ENCODE measurements at places on chromosomes 3 and 15.

DNA sequence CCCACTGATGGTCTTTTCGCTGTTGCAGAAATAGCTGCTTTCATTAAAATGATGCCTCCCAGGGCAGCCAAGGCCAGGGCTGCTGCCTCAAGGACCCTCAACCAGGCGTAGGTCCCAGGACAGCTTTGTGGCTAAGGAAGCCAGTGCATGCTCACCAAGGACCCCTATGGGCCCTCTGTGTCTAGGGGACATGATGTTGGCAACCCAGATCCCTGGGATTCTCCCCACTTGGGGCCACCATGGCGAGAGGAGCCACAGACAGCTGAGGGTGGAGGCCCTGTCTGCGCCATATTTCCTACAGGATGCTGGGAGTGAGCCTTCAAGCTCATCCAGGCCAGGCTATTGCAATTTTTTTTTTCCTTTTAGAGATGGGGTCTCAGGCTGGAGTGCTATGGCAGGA lies 137.2 kb downstream of the CHSY1 start:
- no peak for DNase-seq

DNA sequence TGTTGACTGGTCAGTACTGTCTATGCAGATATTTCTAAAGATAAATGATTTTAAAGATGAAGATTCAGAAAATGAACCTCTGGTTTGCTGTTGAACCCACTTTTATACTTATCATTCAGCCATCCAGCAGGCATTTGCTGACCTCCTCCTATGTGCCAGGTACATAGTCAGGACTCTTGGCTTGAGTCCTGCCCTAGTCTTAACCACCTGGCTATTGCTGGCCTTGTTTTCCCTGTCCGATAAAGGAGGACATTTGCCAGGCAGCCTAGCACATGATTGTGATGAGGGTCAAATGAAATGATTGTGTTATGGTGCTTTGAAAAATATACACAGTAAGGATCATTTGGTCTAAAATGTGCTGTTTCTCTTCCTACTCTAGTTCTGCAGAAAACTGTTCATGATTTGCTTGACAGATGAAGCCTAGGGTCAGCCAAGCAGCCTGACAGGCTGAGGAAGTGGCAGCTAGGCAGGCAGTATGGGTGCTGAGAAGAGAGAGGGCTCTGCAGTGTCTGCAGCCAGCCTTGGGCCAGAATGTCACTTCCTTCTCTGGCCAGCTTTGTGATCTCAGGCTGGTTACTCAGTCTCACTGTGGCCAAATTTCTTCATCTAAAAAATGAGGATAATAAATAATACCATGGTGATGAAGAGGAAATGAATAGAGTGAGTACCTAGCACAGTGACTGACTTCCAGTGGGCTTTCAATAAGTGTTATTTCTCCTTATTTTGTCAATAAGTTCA lies 13.8 kb downstream of the EXOSC7 start:
- DNase-seq: no peak

- no peak for DNase-seq
These were observed 266.5 kb downstream of the ADAMTS17 start for GRCh38 chr15:100075229-100075628.

- DNase-seq: no peak
These were observed 75.6 kb downstream of the PDZRN3 start for GRCh38 chr3:73549051-73549600.

GRCh38 chr3:71361334-71361890 lies 222.1 kb downstream of the FOXP1 start:
- DNase-seq: no peak

DNA sequence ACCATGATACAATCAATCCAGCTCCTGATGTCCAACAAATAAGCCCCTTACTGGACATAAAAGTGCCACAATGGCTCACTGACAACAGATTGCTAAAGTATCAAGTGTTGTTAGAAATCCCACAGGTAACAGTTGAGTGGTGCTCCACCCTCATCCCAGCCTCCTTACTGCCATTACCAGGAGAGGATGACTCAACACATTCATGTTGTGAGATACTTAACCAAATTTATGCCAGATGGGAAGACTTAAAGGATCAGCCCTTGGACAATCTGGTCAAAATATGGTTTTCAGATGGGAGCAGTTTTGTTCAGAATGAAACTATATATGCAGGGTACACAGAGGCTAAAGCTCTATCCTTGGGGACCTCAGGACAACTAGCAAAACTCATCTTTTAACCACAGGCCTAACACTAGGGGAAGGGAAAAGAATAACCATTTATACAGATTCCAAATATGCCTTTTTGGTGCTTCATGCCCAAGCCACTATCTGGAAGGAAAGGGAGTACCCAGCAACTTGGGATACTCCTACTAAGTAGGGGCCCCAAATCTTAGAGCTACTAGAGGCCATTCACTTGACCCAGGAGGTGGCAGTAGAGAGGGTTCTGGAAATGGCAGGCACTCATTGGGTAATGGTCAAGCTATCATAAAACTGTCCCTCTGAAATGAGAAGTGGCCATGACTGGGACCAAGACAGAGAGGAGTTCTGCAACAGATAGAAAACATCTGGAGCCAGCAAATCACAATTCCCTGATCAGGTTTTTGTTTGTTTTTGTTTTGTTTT lies 6.9 kb upstream of the ZNF662 start:
- no peak for DNase-seq

- no peak for DNase-seq
These were observed 27.5 kb upstream of the ACKR4 start for GRCh38 chr3:132569580-132569979.

DNA sequence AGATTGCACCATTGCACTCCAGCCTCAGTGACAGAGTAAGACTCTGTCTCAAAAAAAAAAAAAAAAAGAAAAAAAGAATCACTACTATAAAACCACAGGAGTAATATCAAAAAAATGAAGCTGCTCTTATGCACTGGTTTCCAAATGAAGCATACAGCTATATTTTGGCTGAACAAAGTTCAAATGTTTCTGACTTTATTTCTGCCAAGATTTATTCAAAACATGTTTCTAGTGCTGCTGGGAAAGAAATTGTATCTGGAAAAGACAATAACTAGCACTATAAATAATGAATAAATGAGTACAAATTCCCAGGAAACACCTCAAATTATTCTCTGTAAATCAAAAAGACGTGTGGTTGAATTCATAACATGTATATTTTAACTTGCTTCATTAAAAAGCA lies 102.5 kb upstream of the MME start:
- no peak for DNase-seq

DNA sequence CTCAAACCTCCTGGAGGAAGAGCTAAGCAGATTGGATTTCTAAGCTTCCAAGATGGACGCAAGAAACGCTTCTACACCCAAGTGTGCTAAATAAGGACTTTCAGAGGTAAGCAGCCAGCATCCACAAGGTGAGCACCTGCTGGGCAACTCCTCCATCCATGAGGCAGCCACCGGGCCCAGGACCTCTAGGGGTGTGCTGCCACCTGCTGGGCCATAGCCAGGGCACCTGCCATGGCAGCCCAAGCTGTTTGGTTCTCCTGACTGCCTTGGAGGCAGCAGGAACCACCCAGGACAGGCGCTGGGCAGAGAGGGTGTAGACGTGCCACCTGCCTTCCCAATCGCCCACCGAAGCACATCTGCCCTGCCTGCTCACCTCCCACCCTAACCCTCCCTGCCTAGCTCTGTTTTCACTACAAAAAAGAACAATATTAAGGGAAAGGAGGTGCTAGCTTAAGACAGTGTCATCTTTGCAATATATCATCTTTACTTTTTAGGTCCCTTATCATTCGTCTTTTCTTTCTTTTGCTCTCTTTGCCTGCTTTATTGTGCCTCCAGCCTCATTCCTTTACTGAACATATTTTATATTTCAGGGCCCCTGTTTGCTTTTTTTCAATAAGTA lies 12.9 kb downstream of the C15orf62 start:
- DNase-seq: peak; percentile 79

DNA sequence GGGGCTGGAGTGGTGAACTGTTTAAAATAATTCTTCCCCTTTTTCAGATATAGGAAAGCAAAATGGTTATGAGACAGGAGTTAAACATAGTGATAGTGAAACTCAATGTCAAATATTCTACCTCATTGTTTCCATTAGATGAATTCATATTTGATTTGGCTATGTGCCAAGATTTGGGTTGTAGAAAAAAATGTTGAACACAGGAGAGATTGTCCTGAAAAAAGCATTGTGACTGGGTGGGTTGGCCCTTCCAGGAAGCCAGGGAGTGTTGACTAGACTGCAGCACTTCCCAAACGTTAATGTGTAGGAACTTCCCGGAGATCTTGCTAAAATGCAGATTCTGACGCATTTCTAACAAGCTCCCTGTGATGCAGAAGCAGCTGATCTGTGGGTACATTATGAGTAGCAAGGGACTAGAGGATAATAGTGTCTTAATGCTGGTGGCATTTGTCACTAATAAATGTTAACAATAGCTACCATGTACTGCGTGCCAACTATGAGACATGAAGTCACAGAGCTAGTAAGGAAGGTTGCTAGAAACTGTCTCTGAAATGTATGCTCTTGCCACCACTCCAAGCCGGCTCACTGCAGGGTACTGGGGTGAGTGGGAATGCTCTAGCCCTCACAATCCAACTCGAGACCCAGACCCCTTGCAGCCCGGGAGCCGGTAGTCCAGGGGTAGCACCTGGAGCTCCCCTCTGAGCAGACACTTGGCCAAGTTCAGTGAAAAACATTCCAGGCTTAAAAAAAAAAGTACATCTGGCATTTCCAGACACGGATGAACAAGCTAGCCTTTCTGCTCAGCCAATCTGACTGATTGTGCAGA lies 120.6 kb downstream of the CD47 start:
- DNase-seq: no peak

DNA sequence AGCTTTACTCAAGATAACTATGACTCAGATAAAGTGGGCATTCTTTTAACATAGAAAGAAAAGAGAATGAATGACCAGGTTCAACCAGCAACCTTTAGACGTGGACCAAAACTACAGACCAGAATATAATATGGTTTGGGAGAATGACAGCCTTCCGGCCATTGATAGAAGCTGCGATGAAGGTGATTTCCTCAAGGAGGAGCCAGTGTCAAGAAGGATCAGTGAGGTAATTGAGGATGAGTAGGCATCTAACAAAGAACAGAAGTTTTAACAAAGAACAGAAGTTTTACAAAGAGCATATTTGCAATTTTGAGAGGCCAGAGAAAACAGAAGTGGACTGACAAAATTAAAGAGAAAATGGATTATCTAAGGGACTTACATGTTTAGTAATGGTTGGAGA lies 289.0 kb upstream of the AGTR1 start:
- no peak for DNase-seq

DNA sequence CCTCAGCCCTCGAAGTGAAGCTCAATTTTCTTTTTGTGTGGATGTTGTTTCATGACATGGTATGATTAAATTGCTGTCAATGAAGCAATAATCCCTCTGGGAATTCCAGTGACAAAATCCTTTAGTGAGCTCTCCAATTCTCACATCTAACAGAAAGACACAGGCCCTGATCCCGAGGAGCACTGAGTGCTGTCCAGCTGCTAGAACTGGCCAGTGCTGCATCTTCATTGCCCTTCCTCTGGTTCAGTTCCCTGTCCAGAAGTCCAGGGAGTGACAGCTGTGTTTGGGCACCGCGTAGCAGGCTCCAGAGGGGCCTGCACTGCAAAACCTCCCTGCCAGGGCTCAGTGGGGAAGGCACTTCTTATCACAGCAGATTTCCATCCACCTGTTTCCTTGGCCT lies 516.8 kb upstream of the ATP11B start:
- no peak for DNase-seq

GRCh38 chr3:111595232-111595631 lies at the start of gene ZBED2:
ZBED2 (minus strand) TSS chr3:111595346; CDS start chr3:111594201, 1,145 bp downstream.
- DNase-seq: no peak

- DNase-seq: no peak
These were observed 105.4 kb downstream of the ADCY5 start for GRCh38 chr3:123343296-123344174.

DNA sequence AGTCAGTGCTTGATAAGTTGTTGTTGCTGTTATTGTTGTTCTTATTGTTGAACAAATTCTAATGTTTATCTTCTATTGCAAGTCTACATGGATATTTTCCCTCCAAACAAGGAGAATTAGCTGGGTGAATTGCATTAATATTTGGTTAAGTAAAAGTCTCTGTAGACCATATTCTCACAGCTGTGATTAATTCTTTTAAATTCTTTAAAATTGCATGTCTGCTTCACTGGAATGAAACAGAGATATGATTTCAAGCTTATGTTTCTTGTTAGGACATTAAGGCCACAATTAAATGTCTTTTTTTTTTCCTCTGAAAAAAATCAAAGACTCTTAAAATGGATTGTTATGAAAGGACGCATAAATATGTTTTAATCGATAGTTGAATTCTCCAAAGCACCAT lies 153.4 kb downstream of the EBLN2 start:
- no peak for DNase-seq

DNA sequence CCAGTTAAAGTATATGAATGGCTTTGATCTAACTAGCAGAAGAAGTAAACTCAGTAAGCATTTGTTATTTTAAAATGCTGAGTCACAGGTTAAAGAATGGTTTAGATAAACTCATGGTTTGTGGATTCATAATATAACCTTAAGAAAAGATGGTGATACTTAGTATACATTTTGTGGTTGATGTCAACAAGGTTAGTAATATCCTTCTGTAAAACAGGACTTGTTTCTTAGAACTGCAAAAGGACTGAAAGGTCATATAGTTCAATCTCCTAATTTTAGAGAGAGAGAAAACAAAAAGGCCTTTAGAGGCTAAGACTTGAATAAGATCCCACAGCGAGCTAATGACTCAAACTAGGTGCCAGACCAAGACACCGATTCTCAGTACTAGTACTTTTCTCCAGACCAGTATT lies 50.0 kb downstream of the STRIT1 start:
- no peak for DNase-seq

DNA sequence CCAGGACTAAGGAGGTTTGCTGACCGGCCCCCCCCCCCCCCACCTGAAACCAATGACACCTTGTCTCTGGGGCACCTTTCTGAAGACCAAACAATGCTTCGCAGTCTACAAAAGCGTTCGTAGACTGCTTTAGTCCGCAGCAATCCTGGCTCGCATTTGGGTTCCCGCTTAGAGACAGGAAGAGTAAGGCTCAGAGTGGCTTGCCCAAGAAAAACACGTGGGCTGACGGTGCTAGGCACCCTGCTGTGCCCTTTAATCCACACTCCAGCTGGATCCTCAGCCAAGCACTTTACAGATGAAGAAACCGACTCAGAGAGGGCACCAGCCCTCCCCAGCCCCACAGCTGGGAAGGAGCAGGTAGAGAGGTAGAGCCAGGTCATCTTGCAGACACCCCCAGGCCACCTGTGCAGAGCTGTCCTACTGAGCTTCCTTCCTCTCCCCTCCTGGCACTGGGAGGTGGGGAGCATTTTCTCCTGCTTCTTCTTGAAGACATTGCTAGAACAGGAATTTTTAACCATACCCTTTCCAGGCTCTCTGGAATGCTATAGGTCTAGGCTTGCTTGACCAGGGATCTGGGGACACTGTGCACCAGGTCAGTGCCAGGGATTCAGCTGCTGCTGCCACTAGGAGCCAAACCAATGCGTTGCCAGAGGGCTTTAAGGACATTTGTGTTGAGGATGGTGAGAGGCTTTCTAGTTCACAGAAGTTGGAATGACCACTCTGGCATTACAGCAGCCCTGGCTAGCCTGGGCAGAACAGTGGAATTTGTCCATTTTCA lies 1.0 kb upstream of the KLF15 start:
- no peak for DNase-seq

- no peak for DNase-seq
These were observed 14.1 kb downstream of the APH1B start for GRCh38 chr15:63291507-63291906.
